ENCODE measurements at places on chromosomes 3 and 15.

- DNase-seq: no peak
Observed at GRCh38 chr15:64224511-64224910, 61.7 kb upstream of the PPIB start.

GRCh38 chr3:10245081-10245712 is 3.1 kb upstream of the TATDN2 start:
- peak; percentile 19 for DNase-seq

DNA sequence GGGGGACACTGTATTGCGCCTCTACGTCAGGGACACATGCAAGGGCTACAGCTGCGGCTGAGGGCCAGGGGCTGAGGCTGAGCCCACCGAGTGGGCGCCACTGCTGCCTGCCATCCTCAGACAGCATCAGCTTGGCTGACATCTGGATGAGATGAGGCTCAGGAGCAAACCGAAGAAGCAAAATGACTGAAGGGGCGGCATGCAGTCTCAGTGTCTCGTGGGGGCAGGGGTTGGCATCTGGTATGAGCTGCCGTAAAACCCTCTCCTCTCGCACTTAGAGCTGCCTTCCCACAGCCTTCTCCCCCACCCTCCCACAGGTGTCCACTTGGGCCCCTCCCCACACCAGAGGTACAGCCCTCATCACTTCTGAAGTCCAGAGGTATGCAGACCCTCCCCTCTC is 24.2 kb upstream of the CMTM7 start:
- DNase-seq: no peak

DNA sequence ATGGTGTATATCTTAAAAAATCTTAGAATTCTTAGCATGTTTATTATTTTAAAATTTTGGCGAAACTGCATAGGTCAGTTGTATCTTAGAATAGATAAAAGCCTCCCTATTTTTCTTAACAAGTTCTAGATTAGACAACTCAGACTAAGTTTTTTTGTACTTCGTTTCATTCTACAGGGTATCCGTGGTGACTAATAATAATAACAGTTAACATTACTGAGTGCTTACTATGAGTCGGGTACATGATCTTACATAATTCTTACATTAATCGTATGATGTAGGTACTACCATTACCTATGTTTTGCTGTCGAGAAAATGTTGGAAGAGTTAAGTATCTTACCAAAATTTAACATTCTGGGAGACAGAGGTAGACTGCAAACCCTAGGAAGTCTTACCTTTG is 60.7 kb downstream of the UBE2E2 start:
- DNase-seq: no peak

DNA sequence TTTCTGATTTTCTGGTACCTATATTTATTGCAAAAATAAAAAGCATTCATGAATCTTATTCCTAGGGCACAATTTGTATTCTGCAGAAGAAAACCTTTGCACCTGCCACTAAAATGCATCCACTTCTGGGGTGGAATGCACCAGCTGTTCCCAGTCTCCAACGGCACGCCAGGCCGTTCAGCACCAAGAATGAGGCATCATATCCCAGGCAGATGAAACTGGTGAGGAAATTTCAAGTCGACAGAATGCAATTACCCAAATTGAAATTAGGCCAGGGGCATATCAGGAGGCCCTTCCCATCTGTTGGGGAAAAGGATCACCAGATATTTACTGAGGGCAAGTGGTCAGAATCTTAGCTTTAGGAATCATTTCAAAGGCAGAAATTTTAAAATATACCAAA is 13.6 kb upstream of the RBMS3 start:
- no peak for DNase-seq

GRCh38 chr3:167521006-167521355 is 47.1 kb upstream of the SERPINI2 start:
- DNase-seq: no peak

DNA sequence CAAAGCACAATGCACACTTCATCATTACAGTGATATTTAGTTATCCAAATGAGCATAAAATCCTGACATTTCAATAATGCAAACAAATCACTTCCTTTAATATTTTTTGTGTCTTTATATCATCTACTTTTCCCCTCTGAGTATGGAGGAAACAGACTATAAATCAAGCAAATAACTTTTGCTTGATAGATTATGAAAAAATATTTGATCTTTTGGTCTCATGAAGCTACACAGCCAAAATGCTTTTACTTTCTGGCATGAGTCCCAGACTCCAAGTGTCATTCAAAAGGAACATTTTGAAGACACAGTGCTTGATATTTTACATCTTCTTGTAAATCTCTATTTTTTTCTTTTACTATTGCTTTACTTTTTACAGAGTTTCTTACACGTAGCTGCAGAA is 215.3 kb upstream of the ROBO1 start:
- no peak for DNase-seq
